ENCODE measurements at places on chromosomes 16 and 17.

GRCh38 chr17:53844491-53845107, 21.9 kb downstream of the KIF2B start:
- no peak for DNase-seq

DNA sequence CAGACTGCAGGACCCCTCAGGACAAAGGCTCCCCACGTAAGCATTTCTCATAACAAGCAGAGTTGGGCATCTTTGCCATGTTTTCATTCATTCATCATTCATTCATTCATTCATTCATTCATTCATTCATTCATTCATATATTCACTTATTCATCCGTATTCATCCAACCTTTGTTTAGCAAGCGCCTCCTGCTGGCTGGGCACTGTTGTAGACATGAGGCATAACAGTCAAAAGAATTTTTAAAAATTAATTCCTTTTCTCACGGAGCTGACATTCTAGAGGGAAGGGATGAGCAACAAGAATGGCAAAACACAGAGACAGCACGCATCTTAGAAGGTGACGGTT, 351.7 kb upstream of the TNRC6C start:
- no peak for DNase-seq

GRCh38 chr16:17076092-17076754, 394.5 kb downstream of the XYLT1 start:
- DNase-seq, result no peak

DNA sequence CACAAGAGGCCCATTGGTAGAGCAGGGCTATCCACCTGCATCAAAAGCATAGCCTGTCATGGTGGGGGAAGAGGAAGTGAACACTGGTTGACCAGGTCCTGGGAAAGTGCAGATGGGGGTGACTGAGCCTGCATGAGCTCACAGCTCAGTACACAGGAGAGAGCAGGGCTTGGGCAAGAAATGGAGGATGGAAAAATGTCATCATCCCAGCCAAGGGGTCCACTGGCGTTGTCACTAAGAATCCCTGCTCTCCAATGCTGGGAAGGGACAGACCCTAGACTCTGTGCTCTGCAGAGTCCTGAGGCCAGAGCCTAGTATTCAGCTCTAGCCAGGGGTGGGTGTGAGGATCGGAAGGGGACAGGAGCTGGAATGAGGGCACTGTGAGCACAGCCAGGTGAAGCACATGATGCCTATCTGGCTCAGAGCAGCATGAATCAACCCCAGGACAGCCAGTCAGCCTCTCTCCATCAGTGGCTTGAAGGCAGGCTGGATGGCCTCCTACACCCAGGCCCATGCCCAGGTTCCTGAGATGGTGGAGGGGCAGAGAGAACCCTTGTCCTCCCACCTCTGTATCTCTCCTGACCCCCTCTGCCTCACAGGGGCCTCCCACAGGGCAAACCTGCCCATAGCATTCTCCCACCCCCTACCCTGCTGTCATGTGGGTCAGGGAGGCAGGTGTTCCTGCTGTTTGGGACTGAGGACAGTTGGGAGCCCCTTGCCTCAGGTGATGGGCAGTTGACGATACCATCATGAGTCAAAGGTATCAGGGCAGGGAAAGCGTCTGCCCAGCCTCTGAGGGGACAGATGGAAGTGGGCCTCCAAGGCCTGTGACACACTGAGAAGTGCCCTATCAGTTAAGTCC, 13.8 kb upstream of the CTCF start:
- peak; percentile 56 for DNase-seq

DNA sequence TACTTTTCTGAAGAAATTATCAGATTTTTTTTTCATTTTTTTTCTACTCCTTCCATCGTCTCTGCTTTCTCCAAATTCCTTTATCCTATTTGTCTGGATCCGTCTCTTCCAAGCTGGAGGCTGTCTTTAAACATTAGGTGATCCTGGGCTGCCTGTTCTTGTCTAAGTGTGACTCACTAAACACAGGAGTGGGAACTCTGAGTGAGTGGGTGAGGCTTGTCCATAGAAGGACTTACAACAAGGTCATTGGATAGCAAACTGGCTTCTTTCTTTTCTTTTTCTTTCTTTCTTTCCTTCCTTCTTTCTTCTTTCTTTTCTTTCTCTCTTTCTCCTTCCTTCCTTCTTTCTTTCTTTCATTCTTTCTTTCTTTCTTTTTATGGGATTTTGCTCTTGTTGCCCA, 18.2 kb downstream of the ALOX15 start:
- no peak for DNase-seq

GRCh38 chr17:7262192-7262934, at the start of gene CLDN7:
Gene CLDN7, minus strand, starts transcription at chr17:7262478. Its CDS starts 435 bp downstream, at chr17:7262043.
- DNase-seq, result no peak
